ENCODE measurements at places on chromosomes 6 and 20.
A peak's percentile ranks its signal among the peaks of the same experiment; 100 is the strongest.

DNA sequence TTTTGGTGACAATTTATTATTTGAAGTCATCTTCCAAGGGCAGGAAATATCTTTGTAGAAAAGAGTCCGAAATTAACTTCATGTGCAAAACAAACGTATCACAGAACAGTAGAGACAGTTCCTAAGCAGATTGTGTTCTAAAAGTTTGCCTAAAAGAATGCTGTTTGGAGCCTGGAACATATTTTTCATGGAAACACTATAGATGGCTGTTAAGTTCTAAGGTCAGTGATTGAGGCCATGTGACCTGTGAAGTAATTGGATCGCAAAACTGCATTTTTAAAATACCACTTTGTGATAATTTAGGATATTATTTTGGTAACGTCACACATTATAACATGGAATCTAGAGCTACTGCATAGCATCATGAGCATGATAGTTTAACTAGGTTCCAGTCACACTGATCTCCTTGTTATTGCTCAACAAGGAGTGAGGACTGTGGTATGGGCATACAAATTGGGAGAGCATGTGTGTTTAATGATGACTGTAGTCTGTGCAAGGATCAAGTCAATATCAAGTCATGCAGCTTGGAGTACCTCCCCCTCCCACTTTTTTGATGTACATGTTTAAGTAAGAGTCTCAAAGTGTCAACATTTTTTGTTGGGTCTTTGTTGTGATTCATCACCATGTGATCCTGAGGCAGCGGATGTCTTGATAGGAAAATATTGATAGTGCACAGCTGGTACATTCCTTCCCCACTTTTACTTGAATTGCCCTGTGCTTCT, 609.3 kb upstream of the CITED2 start:
- DNase-seq, result no peak

GRCh38 chr20:46028772-46029371, at the start of gene SLC12A5:
SLC12A5 (plus strand) TSS chr20:46029215; CDS start chr20:46029345, 130 bp downstream.
- DNase-seq, result no peak

DNA sequence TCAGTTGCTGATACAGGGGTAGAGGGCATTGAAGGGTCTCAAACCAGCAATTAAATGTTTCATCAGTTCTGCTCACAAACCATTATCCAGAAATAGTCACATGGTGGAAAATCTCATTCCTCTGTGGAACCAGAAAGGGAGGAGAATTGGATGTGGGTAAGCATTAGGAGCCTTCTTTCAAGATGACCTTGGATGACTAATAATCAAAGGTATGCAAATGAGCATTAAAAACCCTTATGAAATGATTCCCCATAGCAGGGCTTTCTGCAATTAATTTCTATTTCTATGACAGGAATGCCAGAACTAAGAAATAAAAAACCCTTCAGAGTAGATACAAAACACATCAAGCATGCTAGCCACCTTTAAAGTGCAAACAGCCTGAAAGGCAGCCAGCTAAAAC, 37.4 kb upstream of the HCRTR2 start:
- DNase-seq, result no peak

GRCh38 chr6:112760831-112761230, 413.7 kb downstream of the RFPL4B start:
- no peak for DNase-seq

- no peak for DNase-seq
Measured at GRCh38 chr6:107535626-107536025, 45.7 kb downstream of the SOBP start.

- DNase-seq, result no peak
Measured at GRCh38 chr20:58839474-58839874, 11.2 kb downstream of the GNAS-AS1 start.

- no peak for DNase-seq
Measured at GRCh38 chr20:9977629-9978028, 57.2 kb upstream of the ANKEF1 start.

DNA sequence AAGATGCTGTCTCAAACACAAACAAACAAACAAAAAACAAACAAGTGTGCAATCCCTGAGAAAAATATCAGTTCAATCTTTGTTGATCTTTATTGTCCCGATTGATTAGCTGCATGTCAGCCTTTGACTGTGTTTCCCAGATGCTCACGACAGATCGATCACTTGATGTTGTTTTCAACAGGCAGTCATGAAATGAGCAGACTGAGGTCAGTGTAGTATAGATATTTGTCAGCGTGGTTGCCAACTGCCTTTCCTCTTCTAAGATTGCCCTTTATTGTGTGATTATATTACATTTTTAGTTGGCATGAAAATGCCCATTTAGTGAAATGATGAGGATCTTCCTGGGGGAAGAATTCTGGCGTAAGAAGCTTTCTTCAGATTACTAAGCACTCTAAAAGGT, 25.6 kb downstream of the UTRN start:
- DNase-seq, result no peak

GRCh38 chr6:6788394-6789032, 200.0 kb downstream of the LY86 start:
- no peak for DNase-seq

DNA sequence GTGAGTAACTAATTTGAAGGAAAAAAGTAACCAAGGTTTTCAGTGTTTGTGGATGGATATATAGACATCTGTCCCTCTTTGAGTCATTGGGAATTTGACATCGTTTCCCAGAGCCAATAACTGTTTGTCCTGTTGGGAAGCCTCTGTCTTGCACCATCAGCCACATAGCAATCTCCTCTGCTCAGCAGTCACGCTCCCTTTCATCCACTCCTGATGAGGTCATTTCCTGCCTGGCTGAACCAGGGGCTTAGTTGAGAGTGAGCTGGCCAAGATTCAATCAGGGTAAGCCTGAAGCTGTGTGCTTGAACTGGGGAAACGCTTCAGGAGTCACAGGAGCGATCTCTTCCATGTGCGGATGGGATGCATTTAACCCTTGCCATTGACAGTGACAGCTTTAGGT, 121.5 kb upstream of the FOXQ1 start:
- DNase-seq, result no peak

DNA sequence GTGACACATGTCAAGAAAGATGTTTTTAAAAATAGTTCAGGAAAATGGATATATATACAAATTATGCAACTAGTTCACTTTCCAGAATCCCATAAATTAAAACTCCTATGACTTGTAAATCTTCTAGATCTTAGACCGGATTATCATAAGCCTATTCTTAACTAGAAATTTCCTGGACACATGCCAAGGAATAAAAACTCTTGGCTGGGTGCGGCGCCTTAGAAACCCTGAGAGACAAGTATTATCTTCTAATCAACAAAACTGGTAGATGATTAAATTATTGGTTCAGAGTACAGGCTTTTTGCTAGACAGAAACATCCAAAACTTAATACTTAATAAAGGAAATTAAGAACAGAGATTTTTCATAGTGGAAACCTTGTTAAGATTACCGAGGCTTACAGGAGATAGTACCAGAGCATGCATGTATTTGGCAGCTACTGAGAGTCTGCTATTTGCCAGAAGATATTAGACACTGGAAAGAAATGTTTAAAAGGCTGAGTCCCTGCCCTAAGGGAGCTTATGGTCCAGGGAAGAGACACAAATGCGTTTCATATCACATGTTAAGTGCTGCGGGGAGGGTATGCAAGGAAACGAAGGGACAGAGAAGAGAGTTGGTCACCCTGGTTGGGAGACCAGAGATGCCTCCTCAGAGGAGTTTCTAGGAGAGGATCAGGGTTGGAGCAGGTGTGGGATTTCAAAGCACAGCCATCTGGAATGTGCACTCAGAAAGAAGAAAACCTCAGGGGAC, 46.5 kb upstream of the IFNGR1 start:
- no peak for DNase-seq

DNA sequence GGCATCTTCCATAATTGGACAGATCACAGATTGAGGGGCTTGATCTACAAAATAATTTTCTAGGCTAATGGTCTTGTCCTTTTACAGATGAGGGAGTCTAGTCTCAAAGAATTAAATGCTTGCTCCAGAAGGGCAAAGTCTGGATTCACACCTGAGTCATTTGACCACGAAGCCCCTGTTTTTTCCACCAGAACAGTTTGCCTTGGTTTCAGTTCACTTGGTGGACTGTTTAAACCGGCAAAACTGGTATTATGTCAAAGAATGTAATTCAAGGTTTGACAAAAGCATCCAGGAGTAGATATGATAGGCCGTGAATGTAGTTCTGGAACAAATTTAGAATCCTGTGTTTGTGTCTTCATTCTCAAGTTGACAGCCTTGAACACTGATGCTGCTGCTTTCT, 3.3 kb downstream of the MYO6 start:
- DNase-seq, result no peak

DNA sequence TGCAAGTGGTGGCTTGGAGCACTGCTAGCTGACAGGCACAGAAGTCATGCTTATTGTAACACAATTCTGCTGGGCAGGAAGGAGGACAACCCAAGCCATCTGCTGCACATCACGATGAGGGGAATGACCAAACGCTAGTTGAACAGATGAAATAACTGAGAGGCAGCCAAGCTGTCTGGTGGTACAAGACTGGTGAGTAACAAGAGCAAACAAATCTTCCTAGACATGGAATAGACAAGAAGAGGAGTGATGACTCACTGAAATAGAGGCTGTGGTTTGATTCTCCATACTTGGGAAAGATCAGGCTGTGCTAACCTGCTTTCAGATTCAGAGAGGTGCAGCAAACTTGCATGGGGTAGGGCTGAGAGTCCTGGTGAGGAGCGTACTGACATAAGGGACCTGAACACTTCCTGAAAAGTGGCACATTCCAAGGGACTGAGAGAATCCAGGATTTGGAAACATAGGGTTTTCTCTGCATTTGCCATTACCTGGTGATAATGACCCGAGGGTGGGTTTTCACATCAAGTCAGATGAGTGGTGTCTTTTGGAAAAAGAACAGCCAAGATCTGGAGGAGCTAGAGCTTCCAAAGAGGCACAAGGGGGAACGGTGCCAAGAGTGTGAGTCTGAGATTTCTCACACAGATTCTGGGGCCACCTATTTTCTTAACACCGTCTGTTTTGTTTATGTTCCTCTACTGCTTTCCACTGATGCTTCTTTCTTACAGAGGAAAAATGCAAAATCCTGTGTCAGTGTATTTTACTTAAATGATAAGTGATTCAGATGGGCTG, 60.0 kb downstream of the PRL start:
- no peak for DNase-seq

DNA sequence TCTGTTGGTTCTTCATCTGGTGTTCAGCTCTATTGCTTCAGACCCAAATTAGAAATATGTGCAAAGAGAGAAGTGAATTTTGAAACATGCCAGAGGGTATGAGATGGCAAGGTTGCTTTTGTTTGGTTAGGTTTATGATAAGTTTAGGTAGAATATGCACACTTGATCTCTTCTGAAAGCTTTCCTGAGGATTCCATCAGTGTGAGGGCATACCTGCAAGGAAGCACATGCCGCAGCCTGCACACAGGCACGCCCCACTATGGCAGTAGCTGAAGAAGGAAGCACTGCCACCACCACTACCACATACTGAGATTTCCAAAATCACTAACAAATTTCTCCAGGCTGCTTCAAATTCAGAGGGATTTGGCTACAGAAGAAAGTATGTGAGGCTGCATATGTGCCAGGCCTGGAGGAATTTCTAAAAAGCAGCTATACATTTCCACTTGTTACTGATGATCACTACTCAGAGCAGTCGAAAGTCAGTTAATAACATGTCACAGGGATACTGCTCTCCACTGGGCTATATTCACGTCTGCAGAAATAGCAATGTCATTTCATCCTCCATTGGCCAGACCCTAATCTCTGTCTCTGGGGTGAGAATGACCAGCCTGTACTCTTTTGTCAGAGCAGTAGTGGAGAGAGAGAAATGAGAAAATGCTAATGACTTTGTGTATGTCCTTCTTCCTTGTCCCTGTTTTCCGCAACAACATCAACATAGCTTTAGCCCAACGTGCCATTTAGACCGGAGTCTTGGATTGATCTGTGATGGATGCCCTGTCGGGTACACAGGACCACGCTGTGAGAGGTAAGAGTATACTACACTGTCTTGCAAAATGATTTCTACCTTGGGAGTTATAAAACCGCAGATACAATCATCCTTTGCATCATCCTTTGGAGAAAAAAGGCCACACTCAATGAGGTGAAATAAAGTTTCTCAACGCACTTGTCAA, 396.7 kb downstream of the LAMA2 start:
- DNase-seq, result no peak

DNA sequence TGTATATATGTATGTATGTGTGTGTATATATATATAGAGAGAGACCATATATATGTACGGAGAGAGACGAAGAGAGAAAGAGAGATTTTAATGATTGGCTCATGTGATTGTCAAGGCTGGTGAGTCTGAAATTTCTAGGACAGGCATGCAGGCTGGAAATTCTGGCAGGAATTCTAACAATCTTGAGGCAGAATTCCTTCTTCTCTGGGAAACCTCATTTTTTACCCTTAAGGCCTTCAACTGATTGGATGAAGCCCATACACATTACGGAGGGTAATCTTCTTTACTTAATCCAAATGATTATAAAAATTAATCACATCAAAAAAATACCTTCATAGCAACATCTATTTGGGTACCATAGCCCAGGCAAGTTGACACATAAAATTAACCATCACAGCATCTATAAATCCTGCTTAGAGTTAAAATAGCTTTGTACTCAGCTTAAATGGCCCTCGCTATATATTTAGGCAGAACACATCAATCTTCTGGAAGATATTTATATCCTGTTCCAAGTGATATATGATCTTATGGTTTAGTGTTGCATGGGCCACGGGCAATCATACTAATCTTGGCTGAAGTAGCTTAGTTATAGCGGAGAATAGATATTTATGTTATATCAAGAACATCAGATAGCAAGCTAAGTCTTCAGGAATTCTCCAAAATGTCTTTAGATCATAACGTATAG, 36.6 kb downstream of the ABRACL start:
- no peak for DNase-seq

- DNase-seq, result no peak
Measured at GRCh38 chr6:6317386-6317785, 3.1 kb downstream of the F13A1 start.

DNA sequence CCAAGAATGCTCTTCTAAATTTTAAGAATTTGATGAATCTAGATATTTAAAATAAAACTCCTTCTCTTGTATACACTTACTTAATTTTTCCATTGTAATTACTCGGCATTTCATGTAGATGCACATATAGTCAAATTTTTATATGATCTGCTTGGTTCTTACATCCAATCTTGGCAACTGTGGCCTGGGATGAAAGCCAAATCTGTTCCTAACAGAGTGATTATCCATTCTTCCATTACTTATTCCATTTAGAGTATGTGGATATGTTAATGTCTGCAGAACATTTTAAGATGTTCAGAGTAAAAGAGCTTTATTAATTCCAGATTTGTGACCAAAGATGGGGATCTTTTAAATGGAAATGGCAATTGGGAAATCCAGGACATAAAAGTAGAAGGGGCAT, 144.1 kb upstream of the PDE7B start:
- DNase-seq, result no peak

- DNase-seq, result peak; percentile 84
Measured at GRCh38 chr6:36755435-36756348, 58.1 kb downstream of the RAB44 start.

- DNase-seq, result peak; percentile 13
Measured at GRCh38 chr6:36615018-36615761, 21.0 kb downstream of the SRSF3 start.

Data from T-helper 22 cell (primary cell).